AG09309 (cell line): ENCODE measurements at places on chromosomes 5 and 9.

DNA sequence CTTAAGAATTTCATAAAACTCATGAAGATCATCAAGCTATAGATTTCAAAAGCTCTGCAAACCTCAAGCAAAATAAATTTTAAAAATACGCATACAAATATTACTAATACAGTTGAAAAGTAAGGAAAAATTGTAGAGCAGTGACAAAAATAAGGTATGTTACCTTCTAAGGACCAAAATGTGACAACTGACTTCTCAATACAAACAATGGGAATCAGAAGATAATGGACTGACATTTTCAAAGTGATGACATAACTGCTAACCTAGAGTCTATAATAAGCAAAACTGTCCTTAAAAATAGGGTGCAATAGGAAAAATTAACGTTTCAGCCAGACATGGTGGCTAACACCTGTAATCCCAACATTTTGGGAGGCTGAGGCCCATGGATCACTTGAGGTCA, 27.1 kb downstream of the RMI1 start:
- no peak for DNase-seq

DNA sequence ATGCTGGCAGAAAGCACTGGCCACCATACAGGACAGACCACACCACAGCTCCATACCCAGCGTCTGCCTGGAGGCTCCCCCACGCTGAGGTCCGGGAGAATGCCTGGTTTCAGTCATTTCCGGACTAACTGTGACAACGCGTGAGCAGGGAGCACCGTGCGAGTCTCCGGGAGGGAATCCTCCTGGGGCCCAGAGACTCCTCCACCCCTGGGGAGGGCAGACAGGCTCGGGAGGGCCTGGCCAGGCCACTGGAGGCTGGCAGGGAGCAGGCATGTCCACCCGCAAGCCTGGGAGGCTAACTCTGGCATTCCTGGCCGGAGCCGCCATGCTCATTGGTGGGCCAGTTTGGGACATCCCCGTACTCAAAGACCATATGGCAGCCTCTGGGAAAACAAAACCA, 6.5 kb downstream of the BRD3OS start:
- no peak for DNase-seq

GRCh38 chr5:55306641-55307382, 682 bp downstream of the DHX29 start:
- no peak for DNase-seq

GRCh38 chr5:36552651-36553393, 53.6 kb upstream of the SLC1A3 start:
- no peak for DNase-seq

DNA sequence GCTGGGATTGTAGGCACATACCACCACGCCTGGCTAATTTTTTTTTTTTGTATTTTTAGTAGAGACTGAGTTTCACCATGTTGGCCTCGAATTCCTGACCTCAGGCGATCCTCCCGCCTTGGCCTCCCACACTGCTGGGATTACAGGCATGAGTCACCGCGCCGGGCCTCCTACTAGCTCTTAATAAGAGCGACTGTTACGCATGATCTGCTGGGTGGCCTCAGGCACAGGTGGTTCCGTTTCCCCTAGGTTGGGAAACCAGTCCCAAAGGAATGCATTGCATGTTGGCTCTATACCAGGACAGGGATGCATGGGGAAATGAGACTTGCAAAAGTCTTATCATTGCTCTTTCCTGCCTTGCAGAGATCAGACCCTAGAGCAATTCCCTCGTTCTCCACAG, 184.7 kb upstream of the PPP1R26 start:
- no peak for DNase-seq

DNA sequence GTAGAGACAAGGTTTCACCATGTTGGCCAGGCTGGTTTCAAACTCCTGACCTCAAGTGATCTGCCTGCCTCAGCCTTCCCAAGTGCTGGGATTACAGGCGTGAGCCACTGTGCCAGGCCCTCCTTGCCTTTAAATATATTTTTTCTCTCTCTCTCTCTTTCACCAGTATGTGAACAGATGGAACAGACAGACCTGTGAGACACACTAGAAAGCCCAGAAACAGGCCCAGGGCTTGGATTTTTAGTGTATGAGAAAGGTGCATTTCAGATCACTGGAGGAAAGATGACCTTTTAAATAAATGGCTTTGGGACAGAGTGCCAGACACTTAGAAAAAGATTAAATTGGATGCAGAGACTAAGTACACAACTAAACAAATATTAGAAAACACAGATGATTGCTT, 3.1 kb downstream of the RASGEF1C start:
- no peak for DNase-seq

- no peak for DNase-seq
Observed at GRCh38 chr9:127209220-127209619, 55.4 kb upstream of the GARNL3 start.

GRCh38 chr5:91264311-91265051, 118.6 kb downstream of the ARRDC3 start:
- DNase-seq: no peak

GRCh38 chr5:10635257-10635866, 71.5 kb downstream of the ANKRD33B start:
- DNase-seq: no peak

DNA sequence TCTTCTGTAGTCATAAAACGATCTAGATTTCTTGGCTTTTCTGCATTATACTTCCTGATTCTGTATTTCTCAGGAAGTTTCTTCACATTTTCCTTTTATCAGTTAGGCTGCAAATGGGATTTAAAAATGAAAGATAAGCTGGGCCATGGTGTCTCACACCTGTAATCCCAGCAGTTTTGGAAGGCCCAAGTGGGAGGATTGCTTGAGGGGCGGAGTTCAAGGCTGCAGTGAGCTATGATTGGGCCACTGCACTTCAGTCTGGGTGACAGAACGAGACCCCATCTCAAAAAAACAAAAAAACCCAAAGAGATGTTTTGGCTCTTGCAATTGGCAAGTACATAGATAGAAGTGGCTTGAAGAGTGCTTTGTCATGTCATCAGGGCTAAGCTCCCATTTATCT, 26.2 kb upstream of the APC start:
- no peak for DNase-seq

DNA sequence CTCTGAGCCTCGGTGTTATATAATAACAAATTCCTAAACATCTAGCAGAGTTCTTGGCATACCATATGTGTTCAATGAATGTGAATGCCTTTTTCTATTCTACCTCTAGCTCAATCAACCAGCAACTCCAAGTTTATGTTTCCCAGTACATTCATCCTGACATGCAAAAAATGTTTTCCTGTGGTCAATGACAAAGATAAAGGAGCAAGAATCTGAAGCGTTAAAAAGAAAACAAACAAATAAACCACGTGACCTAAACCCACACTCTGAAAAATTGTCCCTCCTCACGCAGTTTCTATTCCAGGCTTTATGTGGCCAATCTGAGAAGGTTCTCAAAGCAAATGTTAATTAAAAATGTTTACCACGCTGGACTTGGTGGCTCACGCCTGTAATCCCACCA, 18.0 kb downstream of the KLF4 start:
- DNase-seq: no peak

- no peak for DNase-seq
Observed at GRCh38 chr5:97072696-97073095, 69.7 kb downstream of the LIX1 start.

GRCh38 chr9:137488327-137488653, 29.2 kb upstream of the NSMF start:
- DNase-seq: no peak

DNA sequence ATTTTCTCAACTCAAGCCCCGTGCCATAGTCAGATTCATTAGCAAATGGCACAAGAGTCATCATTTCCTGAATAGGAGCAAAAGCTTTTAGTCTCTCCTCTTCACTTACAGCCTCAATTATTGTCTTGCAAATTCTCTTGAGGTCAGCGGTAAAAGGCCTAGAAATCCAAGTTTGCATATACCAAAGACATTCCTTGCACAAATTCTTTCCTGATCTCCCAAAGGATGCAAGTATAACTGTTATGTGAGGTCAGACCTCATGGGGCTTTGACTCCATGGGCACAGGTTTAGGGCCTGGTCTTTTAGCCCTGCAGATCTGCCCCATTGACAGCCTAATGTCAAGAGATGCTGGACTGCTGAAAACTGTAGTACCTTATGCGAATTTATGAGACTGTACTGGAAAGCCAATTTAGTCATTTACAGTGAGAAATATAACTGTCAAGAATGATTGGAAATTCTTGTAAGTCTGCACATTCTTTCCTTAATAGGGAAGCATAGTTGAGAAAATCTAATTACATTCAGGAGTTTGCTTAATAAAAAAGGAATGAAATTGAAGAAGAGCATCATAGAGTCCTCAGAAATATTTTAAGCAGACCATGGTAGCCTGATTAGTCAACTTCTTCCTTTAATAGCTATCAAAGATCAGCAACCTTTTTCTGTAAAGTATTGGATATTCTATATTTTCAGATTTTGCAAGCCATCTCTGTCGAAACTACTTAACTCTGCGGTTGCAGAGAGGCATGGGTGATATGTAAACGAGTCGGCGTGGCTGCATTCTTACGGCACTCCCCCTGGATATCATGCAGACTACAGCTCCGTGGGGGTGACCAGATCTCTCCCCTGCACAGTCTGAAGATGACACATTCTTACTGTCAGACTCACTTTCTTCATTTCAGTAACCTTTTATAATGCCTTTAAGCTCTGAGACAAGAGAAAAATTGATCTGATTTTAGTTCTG, 45.2 kb downstream of the GCNT4 start:
- peak; percentile 91 for DNase-seq

DNA sequence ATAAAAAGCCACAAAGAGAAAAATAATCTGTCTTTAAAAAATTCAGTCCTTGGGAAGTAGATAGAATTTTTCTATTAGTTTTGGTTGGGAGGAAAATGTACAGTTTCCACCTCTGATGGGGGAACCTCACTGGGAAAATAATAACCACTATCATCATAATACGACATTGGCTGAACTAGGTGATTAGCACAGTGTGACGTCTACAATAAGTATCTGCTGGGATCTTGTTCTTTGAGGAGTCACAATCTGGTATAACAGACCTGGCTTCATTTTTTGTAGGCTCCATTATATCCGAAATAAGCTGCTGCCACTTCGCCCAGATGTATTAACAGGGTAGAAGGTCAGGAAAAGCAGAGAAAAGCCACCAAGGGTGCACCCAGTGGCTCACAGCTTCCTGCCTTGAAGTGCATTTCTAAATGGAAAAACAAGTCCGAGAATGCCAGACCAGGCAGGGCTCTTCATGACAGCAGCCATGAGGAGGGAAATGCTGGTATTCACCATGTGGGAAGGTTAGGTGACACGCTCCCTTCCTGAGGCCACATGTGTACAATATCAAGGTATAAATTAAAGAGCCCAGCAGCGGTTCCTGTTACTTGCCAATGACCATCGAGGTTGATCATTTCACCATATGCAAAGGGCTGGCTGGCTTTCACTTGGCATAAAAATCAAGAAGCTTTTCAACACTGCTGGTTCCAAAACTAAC, 152.8 kb downstream of the PRELID2 start:
- no peak for DNase-seq

GRCh38 chr9:19994296-19994695, 205.5 kb upstream of the SLC24A2 start:
- peak; percentile 7 for DNase-seq

DNA sequence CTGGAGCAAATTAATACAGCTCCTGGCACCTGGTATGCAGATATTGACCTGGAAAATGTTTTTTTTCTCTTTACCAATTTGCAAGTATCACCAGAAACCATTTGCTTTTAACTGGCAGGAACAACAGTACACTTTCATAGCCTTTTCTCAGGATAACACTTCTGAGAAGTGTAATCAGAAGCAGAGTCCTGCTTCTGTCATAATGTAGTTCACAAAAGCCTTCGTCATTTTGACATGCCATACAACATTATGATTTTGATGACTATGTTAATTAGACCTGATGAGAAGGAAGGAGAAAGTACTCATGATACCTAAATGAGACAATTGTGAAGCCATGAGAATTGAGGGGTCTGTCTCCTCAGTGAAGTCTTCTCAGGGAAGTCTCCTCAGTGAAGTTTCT, 41.1 kb upstream of the CARTPT start:
- DNase-seq: no peak

- no peak for DNase-seq
Observed at GRCh38 chr5:122499585-122499984, 187.5 kb downstream of the SNCAIP start.

DNA sequence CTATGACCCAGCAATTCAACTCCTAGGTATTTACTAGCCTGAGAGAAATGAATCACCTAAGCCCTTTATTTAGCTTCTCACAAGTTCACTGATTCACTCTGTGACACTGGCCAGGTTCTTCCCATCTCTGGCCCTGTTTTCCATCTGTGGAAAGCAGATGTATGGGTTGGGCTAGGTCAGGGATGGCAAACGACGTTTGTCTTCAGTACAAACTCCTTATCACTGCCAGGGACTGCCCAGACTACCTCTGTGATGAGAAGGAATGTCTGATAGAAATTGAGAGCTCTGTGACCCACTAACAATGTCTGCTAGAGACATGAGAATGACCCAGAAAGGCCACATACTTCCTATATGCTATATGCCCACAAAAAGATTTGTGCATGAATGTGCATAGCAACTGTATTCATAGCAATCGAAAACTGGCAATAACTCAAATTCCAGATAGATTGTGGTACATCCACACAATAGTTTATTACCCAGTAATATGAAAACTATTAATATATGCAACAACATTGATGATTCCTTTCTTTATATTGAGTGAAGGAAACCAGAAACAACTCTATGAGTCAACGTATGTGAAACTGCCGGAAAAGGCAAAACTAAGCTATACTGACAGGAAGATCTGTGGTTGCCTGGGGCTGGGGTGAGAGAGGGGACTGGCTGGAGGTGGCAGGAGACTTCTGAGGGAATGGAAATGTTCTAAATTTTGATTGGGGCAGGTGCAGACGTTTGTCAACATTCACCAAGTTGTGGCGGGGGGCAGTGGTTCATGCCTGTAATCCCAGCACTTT, 32.0 kb upstream of the ADAM19 start:
- DNase-seq: no peak

- DNase-seq: no peak
Observed at GRCh38 chr5:115022303-115022702, 147.4 kb downstream of the TRIM36 start.

DNA sequence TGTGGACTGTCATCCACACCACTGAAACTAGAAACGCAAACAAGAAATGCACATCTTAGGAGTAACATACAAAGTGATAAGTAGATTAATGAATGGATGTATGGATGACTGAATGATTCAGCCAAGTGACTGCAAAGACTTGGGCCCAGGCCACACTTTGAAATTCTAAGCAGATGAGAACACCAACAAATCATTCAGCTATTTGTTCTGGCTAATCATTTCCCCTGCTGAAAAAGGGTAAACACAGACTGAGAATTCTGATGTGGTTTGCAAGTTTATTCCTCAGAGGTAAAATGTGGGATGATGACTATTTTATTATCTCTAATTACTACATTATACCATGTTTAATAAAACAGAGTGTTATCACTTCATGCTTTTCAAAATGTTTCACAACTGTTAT, 163.2 kb upstream of the ADAMTS16 start:
- DNase-seq: no peak

- DNase-seq: no peak
Observed at GRCh38 chr5:95866435-95867040, 44.0 kb upstream of the GLRX start.
